RCC 7860 (cell line): ENCODE measurements at places on chromosomes 1 and 21.

DNA sequence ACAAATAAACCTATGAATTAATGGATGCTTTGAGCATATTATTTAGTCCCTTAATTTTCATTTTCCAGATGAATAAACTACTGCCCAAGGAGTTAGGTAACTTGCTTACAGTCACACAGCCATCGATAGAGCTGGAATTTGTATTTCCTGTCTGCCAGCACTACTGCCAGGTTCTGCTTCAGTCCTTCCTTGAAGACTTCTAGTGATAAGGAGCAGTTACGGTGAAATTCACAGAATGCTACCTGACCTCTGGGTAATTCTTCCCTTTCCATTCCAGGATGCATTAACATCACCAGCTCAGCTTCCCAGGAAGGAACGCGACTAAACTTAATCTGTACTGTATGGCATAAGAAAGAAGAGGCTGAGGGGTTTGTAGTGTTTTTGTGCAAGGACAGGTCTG is 11.2 kb downstream of the CD160 start:
- DNase-seq, result no peak

- DNase-seq, result no peak
These were observed 462.0 kb upstream of the RUNX1 start for GRCh38 chr21:35510957-35511695.

DNA sequence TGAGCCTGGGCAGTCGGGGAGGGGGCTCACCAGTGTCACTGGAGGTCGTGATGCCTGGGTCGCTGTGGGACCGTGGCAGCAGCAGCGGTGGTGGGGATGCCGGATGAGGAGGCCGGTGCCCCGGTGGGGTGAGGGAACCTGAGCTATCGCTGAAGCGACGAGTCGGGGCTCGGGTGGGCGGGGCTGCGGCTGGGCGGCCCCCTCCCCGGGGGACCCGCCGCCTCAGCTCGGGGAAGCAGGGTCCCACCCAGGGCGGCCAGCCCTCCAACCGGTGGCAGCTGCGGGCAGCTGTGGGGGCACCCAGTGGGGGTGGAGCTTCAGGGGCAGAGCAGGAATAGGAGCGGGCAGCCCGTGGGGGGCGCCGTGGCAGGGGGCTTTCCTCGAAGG is 5.0 kb downstream of the ENTREP3 start:
- no peak for DNase-seq

DNA sequence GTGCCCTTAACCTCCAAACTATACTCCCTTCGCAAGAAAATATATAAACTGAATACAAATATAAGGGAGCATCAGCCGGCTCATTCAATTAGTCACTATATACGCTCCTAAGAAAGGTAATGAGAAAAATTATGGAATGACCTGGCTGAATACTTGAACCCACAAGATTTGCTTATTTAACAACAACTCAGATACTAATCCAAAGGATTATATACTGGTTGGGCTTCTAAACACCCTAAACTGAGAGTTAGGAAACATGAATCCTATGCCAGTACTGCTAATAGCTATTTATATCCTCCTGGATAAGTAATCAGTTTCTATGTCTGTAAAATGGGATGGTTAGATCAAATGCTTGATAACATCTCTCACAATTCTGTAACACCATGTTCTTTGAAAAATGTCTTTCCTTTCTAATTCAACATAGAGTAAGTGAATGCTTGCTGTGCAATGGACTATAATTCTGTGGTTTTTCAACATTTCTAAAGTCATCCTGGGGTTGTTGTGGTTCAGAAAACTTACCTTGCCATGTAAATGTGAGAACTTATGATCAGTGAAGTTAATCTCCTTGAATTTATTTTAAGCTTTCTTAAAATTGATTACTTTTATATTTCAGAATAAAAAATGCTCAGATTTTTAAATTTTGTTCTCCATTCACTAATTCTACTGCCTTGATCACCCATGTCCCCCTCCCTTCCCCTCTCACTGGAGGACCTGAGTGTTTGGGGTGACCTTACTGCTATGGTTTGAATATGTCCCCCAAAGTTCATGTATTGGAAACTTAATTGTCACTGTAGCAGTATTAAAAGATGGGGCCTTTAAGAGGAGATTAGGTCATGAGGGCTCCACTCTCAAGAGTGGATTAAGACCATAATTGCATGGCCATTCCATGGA is 14.5 kb downstream of the DUSP10 start:
- peak; percentile 45 for DNase-seq

- DNase-seq, result no peak
These were observed 97.7 kb downstream of the AJAP1 start for GRCh38 chr1:4752059-4752458.

DNA sequence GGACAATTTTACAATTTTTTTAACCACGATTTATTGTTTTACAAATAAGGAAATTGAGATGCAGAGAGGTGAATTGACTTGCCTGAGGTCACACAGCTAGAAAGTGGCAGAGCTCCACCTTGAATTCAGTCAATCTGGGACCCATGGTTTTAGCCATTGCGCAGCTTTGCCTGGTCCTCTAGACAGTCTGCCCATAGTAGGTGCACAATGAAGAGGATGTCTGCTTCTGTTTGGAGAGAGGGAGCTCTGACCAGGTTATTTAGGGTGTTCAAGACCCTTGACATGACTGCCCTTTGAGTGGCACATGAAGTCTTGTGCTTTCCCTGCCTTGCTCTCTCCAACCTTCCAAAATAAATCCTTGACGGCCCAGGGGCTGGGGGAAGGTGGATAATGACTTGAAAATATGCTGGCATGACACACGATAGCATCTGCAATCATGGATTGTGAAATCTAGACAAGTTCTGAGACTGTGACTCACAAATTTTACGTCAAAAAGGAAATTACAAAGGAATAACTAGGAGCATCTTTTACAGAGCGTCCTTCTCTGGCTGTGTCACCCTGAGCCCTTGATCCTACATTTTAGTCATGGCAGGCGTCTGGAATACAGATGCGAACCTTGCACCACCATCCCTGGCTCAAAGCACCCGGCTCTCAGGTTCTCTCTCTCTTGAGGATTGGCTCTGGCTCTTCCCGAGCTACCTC is 26.2 kb upstream of the ID3 start:
- DNase-seq, result peak; percentile 83

DNA sequence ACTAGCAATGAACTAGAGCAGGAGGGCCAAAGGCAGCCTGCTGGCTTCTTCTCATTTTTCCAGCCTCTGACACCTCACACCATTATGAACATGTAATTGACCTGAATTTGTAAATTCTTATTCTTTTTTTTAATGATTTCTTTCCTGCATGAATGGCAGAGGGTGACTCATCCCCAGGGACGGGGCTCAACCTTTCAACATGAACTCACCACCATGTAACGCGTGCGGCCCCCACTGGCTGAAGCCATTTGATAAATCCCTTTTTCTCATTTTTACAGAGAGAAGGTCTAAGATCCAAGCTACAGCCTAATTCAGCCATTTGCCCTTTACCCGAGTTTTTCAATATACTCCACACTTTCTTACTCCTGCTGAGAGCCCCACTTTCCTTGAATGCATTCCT is 9.3 kb upstream of the ETS2 start:
- peak; percentile 66 for DNase-seq

GRCh38 chr1:214549604-214550003 is 1.8 kb downstream of the PTPN14 start:
- DNase-seq, result no peak

- DNase-seq, result no peak
These were observed 201.2 kb upstream of the PTGFR start for GRCh38 chr1:78289603-78290002.

GRCh38 chr1:185398022-185398421 is 81.0 kb upstream of the IVNS1ABP start:
- DNase-seq, result no peak
